Sigmoid colon (tissue), 7 donors: ENCODE measurements at places on chromosomes 6 and 20. TPM values are rescaled to one million over a fixed set of nuclear protein-coding genes. Genes with fewer than 3 reads are reported as not detected.

- H3K27ac ChIP-seq: no peak overlapping the region
- H3K4me1 ChIP-seq: no peaks in the 10 kb centered on the region
- no peaks in the 10 kb centered on the region for H3K27me3 ChIP-seq
- H3K4me3 ChIP-seq: no peak overlapping the region
- H3K36me3 ChIP-seq: peaks cover 7% of the 10 kb centered on the region
- DNase-seq: no peak
These were observed 9.3 kb upstream of the PRR18 start for GRCh38 chr6:166317261-166318212.

Gene ZBP1
- not detected for total RNA-seq

DNA sequence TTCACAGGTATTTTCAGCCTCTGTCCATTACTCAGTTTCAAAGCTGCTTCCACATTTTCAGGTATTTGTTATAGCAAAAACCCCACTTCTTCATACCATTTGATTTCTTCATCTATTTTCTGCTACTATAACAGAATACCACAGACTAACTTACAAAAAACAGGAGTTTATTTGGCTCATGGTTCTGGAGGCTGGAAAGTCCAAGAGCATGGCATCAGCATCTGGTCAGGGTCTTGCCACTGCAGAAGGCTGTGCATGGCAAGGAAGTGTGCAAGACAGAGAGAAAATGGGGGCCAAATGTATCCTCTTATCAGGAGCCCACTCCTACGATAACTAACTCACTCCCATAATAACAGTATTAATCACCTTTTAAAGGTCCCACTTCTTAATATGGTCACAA lies 82.8 kb upstream of the FOXA2 start:
- H3K4me3 ChIP-seq: no peak overlapping the region
- no peaks in the 10 kb centered on the region for H3K4me1 ChIP-seq
- no peaks in the 10 kb centered on the region for H3K36me3 ChIP-seq
- H3K27ac ChIP-seq: no peak overlapping the region
- no peaks in the 10 kb centered on the region for H3K27me3 ChIP-seq

DNA sequence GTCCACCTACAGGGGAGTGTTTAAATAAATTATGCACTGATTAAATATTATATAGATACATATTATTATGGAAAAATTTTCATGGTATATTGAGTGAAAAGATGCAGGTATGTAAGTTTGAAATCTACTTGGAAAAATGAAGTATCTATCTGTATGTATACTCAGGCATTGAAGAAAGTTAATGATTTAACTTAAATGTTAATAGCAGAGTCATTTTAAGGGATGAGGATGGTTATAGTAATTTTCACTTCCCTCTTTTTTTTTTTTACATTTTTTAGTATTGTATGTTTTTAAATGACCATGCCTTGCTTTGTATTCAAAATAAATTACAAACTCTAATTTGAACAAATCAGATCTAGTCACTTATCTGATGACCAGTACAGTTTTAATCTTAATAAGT lies 43.2 kb upstream of the NOTCH4 start:
- H3K4me3 ChIP-seq: no peak overlapping the region
- H3K27me3 ChIP-seq: no peaks in the 10 kb centered on the region

Gene RRAGD
- 14.3 TPM for total RNA-seq

GRCh38 chr6:125067552-125067951 lies 86.0 kb upstream of the TPD52L1 start:
- no peak for DNase-seq
- no peaks in the 10 kb centered on the region for H3K27me3 ChIP-seq
- no peaks in the 10 kb centered on the region for H3K36me3 ChIP-seq
- H3K4me1 ChIP-seq: no peaks in the 10 kb centered on the region
- no peak overlapping the region for H3K4me3 ChIP-seq
- H3K27ac ChIP-seq: no peak overlapping the region

- no peaks in the 10 kb centered on the region for H3K27me3 ChIP-seq
- H3K4me3 ChIP-seq: no peak overlapping the region
- H3K27ac ChIP-seq: no peak overlapping the region
- no peaks in the 10 kb centered on the region for H3K4me1 ChIP-seq
- H3K36me3 ChIP-seq: no peaks in the 10 kb centered on the region
- no peak for DNase-seq
These were observed 866.1 kb upstream of the ADGRB3 start for GRCh38 chr6:67768972-67769371.

Gene TRIM31
- 2.2 TPM for total RNA-seq

- no peaks in the 10 kb centered on the region for H3K36me3 ChIP-seq
- no peak overlapping the region for H3K27ac ChIP-seq
- no peak for DNase-seq
- no peaks in the 10 kb centered on the region for H3K27me3 ChIP-seq
- H3K4me1 ChIP-seq: peaks cover 3% of the 10 kb centered on the region
- H3K4me3 ChIP-seq: no peak overlapping the region
These were observed 4.6 kb upstream of the MYB start for GRCh38 chr6:135176464-135176863.

GRCh38 chr6:36682328-36683144 lies 4.0 kb downstream of the CDKN1A start:
- H3K27ac ChIP-seq: no peak overlapping the region
- H3K4me1 ChIP-seq: peaks cover 24% of the 10 kb centered on the region
- no peaks in the 10 kb centered on the region for H3K27me3 ChIP-seq
- peak; percentile 72 for DNase-seq
- peaks cover 21% of the 10 kb centered on the region for H3K36me3 ChIP-seq
- no peak overlapping the region for H3K4me3 ChIP-seq

Gene GJA1
- 16.9 TPM for total RNA-seq

Gene ELOVL4
- 3.0 TPM for total RNA-seq

DNA sequence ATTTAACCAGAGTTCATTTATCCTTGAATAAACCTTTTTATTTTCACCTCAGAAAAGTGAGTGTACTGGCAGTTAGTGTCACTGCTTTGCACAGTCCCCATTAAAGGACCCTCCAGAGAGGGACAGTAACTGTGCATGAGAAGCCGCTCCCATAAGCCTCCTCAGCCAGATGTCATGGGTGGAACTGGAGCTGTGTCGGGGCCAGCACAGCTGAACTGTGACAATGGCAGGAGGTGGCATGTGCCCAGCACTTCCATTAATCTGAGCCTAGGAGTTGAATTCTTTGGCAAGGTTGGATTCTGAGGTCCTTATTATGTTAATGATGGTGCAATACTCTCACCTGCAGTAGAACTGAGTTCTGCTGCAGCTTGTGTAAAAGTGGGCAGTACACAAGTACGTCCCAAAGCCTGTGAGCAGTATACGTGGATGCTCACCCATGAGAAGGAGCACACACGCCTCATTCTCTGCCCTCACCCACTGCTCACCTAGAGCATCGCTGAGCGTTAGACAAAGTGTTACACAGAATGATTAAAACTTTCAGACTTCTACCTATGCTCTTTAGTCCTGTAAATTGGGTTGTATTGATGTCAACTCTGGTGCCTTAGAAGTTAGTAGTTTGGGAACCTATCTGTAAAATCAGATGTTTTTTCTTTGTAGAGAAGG lies 11.9 kb upstream of the CSE1L start:
- H3K4me3 ChIP-seq: no peak overlapping the region
- no peak overlapping the region for H3K27ac ChIP-seq
- peaks cover 22% of the 10 kb centered on the region for H3K36me3 ChIP-seq
- no peaks in the 10 kb centered on the region for H3K4me1 ChIP-seq

Gene DACT2
- total RNA-seq: 1.1 TPM

Gene PLCG1
- 55.1 TPM for total RNA-seq

Gene LPA
- not detected for total RNA-seq

- no peak overlapping the region for H3K4me3 ChIP-seq
- DNase-seq: no peak
- no peaks in the 10 kb centered on the region for H3K4me1 ChIP-seq
These were observed 221.8 kb downstream of the FRK start for GRCh38 chr6:115838763-115839401.

Gene CDH4
- total RNA-seq: not detected

DNA sequence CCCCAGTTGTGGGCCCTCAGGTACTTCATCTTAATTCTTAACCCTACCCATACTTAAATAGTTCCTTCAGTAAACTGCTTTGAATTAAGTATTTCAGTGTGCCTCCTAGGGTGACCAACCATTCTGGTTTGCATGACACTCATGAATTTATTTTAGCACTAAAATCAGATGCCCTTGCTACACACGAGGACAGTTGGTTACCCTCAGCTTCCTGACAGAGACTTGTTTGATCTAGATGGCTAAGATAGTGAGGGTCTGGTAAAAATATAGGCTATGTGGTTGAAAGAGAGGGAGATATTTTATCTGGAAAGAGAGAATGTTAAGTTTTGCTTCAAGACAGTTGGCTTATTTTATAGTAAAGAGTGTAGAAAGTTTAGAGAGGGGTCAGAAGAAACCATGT lies 10.6 kb downstream of the PGK2 start:
- no peaks in the 10 kb centered on the region for H3K36me3 ChIP-seq
- no peak overlapping the region for H3K27ac ChIP-seq
- H3K4me1 ChIP-seq: no peaks in the 10 kb centered on the region
- DNase-seq: no peak
- no peaks in the 10 kb centered on the region for H3K27me3 ChIP-seq
- no peak overlapping the region for H3K4me3 ChIP-seq

DNA sequence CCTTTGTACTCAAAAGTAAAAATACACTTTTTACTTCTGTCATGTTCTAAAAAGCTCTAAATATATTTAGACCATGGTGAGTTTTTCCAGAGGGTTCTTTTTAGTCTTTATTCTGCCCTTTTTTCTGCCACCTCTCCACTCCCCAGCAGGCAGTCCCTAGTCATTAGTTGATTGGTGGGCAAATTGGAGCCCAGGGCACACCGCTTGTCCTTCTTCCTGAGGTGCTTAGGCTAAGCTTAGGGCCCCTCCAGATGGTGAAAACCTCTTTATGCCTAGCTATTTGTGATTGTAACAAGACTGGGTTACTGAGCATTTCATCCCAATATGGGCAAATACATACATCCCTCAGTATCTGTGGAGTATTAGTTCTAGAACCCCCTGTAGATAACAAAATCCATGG lies 6.2 kb downstream of the TREML1 start:
- H3K4me1 ChIP-seq: no peaks in the 10 kb centered on the region
- no peak for DNase-seq
- no peaks in the 10 kb centered on the region for H3K36me3 ChIP-seq
- H3K4me3 ChIP-seq: no peak overlapping the region
- H3K27me3 ChIP-seq: no peaks in the 10 kb centered on the region

DNA sequence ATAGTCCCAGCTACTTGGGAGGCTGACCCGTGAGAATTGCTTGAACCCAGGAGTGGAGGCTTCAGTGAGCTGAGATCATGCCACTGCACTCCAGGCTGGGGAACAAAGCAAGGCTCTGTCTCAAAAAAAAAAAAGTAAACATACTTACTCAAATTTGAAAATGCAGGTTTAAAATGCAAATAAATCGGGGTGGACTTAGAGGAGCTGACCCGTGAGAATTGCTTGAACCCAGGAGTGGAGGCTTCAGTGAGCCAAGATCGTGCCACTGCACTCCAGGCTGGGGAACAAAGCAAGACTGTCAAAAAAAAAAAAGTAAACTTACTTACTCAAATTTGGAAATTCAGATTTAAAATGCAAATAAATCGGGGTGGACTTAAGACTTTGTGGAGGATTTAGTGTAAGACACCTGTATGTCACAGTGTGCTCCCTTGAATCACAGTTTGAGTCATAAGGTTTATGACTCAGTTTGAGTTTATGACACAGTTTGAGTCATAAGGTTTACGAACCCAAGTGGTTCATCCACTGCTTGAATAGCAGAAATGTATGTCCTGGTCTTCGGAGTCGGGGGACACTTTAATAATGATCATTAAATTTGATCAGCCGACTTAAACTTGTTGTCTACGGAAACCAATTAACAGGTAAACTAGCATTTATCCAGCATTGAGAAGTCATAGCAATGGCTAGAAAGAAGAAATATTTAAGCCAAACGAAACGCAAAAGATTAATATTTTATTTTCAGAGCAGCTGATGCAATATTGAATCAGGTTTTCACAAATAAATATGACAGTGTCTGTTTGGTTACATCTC lies 6.8 kb upstream of the MRPS10 start:
- H3K4me3 ChIP-seq: no peak overlapping the region
- no peak overlapping the region for H3K27ac ChIP-seq
- H3K4me1 ChIP-seq: no peaks in the 10 kb centered on the region
- DNase-seq: no peak
- H3K36me3 ChIP-seq: no peaks in the 10 kb centered on the region
- no peaks in the 10 kb centered on the region for H3K27me3 ChIP-seq

- H3K4me3 ChIP-seq: no peak overlapping the region
- no peaks in the 10 kb centered on the region for H3K36me3 ChIP-seq
- H3K27me3 ChIP-seq: no peaks in the 10 kb centered on the region
- H3K27ac ChIP-seq: no peak overlapping the region
These were observed 236.8 kb downstream of the LY86 start for GRCh38 chr6:6825193-6825784.

DNA sequence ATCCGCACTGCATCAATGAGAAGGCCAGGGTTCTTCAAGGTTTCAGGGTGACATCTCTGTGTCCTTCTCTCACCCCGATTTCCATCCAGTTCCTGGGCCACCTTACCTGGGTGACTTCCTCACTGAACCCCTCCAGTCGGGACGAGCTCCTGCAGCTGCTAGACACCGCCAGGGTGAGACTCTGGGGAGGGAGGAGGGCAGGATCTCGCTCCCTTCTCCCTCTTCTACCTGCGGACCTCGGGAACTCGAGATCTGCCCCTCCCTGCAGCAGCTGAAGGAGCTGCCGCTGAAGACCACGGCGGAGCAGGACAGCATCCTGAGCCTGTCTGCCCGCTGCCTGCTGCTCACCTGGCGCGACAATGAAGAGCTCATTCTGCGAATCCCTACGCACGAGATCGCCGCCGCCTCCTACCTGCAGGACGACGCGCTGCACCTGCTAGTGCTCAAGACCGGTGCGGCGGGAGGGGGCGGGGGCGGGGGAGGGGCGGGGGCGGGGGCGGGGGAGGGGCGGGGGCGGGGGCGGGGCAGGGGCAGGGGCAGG lies 7.5 kb downstream of the CCM2L start:
- peaks cover 30% of the 10 kb centered on the region for H3K27me3 ChIP-seq
- peaks cover 20% of the 10 kb centered on the region for H3K4me1 ChIP-seq
- H3K36me3 ChIP-seq: no peaks in the 10 kb centered on the region

DNA sequence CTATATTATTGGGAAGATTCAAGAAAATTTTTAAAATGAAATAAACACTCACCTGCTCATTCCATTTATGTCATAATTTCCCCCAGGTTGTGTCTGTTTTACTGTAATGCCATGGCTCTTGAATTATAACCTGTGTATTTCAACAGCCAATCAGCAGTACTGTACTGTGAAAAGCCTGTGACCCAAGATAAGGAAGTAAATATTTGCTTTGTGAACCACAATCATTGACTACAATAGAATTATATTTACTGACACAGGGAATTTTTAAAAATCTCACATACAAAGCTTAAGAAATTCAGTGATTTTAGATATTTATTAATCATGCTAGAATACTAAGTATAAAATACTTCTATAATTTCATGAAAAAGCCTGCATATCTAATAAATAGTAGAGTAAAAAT lies 6.0 kb downstream of the RGS17 start:
- no peak for DNase-seq
- H3K27me3 ChIP-seq: no peaks in the 10 kb centered on the region
- no peaks in the 10 kb centered on the region for H3K36me3 ChIP-seq
- no peak overlapping the region for H3K4me3 ChIP-seq

Gene CCDC170
- 0.41 TPM for total RNA-seq

GRCh38 chr6:53300656-53301551 lies 47.8 kb downstream of the ELOVL5 start:
- no peak for DNase-seq
- no peaks in the 10 kb centered on the region for H3K36me3 ChIP-seq

Gene GSTA2
- not detected for total RNA-seq
